Ureter (tissue), 1 donor: ENCODE measurements at places on chromosomes 2 and 18. TPM values are rescaled to one million over a fixed set of nuclear protein-coding genes. Genes with fewer than 3 reads are reported as not detected.

The TLX2 gene
- not detected for total RNA-seq

The DPY30 gene
- 45.7 TPM for total RNA-seq

The CCDC141 gene
- 2.8 TPM for total RNA-seq

The TGFA gene
- total RNA-seq, result 17.8 TPM

The KCNS3 gene
- 20.3 TPM for total RNA-seq

The ESPNL gene
- 2.4 TPM for total RNA-seq

DNA sequence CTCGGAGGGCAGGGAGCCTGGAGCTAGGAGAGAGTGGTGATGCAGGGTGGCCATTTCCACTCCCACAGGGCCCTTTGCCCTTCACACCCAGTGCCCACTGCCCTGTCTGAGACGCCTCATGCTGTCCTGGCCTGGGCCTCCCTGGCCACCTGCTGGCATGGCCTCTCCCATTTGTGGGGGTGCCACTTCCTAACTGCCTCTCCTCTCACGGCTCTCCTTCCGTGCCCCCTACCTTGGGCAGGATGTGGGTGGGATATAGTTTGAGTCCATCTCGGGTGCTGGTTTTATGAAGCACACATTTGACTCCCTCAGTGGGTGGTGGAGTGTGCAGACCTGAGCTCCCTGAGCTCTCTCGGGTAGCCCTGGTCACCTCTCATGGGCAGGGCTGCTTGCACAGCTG is 46.0 kb downstream of the DGKD start:
- DNase-seq, result no peak

DNA sequence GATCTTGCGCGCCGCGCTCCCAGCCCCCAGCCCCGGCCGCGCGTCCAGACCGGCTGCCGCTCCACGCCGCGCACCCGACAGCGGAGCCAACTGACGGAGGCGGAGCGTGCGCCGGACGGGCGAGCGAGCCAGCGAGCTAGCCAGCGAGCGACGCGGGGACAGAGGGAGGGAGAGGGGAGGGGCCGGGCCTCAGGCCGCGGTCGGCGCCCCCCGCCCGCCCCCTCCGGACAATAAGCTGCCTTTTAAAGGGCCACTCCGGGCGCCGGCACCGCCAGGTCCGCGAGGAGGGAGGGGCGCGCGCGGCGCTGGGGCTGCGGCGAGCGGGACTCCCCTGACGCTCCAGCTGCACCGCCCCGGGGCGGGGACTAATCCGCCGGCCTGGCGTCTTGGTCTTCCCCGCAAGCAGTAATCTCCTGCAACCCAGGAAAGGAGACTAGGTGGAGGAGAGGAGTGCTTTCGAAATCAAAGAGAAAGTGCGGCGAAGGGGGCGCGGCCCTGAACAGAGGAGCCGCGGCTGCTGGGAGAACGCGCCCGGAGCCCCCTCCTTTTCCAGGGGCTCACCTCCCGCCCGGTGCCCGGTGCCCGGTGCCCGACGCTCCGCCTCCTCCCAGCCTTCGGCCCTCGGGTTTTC is at the start of gene BIN1:
Gene BIN1, minus strand, starts transcription at position 164 of the 631 bp plus-strand sequence. CDS start 211 bp downstream, outside the sequence.
- peak; percentile 91 for DNase-seq

- DNase-seq, result peak; percentile 63
Observed at GRCh38 chr2:38155-38554, 8.2 kb downstream of the FAM110C start.

- DNase-seq, result no peak
Observed at GRCh38 chr2:225400060-225400511, 576 bp downstream of the NYAP2 start.

GRCh38 chr18:50751490-50751889 is 68.3 kb downstream of the MRO start:
- DNase-seq, result no peak

GRCh38 chr2:205746420-205746785 is 64.1 kb downstream of the NRP2 start:
- no peak for DNase-seq

DNA sequence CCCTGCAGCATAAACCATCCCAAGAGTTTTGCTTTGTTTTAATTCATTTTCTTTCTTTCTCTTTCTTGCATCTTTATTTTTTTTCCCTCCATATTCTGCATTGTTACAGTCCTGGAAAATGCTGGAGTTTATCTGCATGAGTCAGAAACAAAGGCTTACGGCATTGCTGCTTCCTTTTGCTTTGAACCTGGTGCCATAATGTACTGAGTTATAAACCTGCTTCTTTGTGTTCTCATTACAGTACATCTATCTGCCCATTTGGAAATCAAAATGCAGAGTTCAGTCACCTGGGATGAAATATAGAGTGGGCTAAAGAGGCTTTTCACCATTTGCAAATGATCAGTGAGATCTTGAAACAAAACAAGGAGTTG is 1009.2 kb upstream of the FANCL start:
- DNase-seq, result no peak

DNA sequence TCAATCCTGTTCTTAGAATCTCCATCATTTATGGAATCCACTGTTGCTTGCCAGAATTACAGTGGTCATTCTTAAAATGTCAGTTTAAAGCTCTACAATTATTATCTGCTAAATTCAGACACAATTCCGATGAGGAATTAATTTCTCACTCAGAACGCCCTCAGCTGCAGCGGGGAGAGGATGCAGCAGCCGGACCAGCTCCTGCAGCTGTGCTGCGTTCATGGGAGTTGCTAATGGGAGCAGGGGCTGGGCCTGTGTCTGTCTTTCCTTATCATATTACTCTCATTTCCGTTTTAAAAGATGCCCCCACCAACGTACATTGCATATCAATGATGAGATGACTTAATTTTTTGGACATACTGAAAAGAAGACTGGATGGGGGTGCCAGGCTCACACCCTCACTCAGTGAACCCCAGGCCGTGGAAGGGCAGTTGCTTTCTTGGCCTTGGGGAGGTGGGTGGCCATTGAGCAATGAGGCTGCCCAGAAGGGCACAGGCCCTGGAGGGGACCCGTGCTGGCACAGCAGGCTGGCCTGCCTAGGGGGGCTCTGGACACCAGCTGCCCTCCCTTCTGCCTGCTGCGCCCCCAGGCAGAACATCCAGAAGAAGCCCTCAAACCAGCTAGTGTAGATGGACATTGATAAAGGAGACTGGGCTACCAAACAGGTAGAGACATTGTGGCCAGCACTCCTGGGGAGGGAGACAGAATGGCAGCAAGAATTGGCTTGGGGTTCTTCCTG is 503.6 kb upstream of the MYT1L start:
- no peak for DNase-seq

DNA sequence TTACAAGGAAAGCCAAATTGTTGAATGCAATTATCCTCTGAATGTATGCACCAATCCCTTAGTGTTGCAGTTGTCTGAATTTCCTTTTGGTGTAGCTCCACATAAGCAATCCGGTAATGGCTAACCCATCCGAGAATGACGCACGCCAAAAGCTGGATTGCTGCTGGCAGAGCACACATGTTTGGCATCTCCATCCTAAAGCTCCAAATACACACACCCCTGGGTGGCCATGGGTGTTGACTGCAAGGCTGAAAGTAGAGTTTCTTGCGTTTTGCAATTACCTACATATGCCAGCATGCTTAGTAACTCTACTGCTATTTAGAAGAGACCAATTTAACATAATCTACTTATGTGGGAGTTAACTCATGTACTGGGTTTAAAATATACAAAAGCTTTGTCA is 53.1 kb downstream of the KCTD1 start:
- no peak for DNase-seq

- DNase-seq, result no peak
Observed at GRCh38 chr2:218155953-218156479, 10.7 kb downstream of the CXCR1 start.

- DNase-seq, result no peak
Observed at GRCh38 chr18:65257149-65257548, 493.7 kb upstream of the CDH7 start.

- DNase-seq, result no peak
Observed at GRCh38 chr2:168311261-168311910, 64.0 kb upstream of the STK39 start.
